ENCODE measurements at places on chromosomes 2 and 18. TPM values are rescaled to one million over a fixed set of nuclear protein-coding genes. Genes with fewer than 3 reads are reported as not detected.
A peak's percentile ranks its signal among the peaks of the same experiment; 100 is the strongest.

Gene YES1
- 73.5 TPM for total RNA-seq

GRCh38 chr2:238282861-238283738 is 5.3 kb downstream of the PER2 start:
- no peak for DNase-seq

- peak; percentile 81 for DNase-seq
These were observed 130.2 kb downstream of the INHBB start for GRCh38 chr2:120476141-120476540.

GRCh38 chr2:113231064-113231463 is 47.7 kb downstream of the PAX8 start:
- DNase-seq = no peak

Gene MROH2A
- total RNA-seq = not detected

DNA sequence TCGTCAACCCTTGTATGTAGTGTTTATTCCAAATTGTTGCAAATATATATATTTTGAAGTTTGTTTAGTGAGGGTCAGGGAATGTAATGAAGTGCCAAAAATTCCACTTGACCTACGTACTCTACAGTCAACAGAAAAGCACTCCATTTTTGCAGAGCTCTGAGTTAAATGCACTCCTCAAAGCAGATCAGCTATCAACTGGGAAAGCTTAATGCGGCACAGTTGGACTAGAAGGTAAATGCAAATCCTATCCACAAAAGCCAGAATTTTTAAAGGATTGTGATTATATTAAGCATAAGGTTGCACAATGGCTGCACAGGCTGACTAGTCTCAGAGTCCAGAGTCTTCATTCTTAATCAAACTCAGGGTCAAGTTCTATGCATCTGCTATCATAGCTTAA is 577.1 kb downstream of the ARHGAP15 start:
- DNase-seq = no peak

Gene HOXD8
- 1.9 TPM for total RNA-seq

DNA sequence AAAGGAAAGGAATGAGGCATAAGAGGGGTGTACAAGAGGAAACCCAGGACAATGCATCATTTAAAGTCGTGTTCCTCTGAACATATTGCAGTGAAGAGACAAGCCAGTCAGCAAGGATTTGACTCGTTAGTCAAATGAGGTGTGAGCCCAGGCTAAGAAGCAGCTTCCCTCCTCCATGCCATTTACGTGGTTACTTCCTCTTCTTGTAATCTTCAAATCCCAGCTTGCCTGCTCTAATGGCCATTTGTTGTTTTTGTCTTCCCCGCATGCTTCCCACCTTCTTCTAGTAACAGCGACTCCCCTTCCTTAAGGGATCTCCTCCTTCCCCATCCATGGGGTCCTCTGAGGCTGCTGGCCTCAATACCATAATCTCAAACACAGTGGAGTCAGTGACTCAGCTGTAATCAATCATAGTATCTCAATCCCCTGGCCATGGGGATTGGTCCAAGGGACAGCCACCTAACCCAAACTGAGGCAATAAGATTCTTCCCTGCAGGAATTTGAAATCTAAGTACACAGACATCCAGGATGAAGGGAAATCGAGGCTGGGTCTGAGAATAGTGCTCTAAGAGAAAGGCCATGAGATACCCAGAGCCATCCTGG is 37.6 kb downstream of the SLC14A1 start:
- no peak for DNase-seq

Gene SPR
- 69.4 TPM for total RNA-seq

- no peak for DNase-seq
These were observed 58.3 kb downstream of the NFATC1 start for GRCh38 chr18:79453816-79454735.

Gene GNAL
- 0.23 TPM for total RNA-seq

DNA sequence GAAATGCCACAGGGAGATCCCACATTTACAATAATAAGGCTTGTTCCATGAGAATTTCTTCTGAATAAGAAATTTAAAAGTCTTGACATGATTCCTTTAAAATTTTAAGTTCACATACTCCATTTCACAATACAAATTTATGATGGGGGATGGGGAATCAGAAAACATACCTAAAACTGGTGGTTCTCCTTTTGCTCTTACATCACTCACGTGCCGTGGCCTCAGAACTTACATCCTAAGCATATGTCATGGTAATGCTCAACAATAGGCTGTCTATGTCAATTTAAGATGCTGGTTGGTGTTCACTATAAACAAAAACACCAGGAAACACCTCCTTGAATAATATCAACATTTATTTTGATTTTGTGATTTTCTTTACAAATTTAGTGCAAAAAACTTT is 12.8 kb downstream of the UPP2 start:
- DNase-seq = no peak

Gene TMEM247
- not detected for total RNA-seq

Gene APOB
- total RNA-seq = not detected

Gene ATP6V1C2
- total RNA-seq = 0.40 TPM

DNA sequence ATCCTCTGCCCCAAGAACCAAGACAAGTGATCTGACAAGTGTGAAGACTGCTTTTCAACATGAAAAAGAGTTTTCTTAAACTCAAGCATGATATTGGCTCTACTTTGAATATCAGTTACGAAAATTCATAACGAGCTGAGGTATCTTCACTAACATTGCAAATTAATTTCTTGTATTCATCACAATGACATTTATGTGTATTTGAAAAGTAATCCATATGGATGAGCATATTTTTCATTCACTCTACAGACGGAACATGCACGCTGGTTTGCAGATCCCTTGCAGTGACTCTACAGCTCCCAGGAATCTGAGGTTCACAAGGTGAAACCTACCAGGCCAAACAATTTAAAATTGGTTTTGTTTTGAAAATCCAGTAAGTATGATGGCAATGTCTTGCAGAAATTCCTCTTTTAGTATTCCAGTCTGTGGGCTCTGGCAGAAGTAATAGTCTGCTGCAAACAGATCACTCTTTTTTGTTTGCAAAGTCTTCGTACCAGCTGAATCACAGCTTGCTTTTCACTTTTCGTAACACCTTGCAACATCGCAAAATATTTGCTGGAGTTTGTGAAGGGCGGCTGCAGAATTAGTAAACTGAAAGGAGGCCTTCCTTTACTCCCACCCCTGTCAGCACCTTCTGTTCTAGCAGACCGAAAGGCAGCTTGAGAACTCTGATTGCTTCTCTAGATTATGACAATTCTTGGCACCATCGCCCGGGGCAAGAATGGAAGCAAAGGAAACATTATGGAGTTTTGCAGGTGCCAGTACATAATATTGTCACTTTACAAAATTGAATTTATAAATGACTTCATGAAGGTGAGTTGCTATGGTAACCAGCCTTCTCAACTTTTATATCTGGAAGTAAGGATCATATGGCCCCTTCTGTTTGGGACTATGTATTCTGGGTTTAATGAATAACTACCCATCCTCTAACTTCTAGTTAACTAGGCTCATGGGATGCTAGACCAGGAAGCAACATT is 168.7 kb downstream of the TMEM247 start:
- DNase-seq = peak; percentile 85

Gene MC5R
- not detected for total RNA-seq

DNA sequence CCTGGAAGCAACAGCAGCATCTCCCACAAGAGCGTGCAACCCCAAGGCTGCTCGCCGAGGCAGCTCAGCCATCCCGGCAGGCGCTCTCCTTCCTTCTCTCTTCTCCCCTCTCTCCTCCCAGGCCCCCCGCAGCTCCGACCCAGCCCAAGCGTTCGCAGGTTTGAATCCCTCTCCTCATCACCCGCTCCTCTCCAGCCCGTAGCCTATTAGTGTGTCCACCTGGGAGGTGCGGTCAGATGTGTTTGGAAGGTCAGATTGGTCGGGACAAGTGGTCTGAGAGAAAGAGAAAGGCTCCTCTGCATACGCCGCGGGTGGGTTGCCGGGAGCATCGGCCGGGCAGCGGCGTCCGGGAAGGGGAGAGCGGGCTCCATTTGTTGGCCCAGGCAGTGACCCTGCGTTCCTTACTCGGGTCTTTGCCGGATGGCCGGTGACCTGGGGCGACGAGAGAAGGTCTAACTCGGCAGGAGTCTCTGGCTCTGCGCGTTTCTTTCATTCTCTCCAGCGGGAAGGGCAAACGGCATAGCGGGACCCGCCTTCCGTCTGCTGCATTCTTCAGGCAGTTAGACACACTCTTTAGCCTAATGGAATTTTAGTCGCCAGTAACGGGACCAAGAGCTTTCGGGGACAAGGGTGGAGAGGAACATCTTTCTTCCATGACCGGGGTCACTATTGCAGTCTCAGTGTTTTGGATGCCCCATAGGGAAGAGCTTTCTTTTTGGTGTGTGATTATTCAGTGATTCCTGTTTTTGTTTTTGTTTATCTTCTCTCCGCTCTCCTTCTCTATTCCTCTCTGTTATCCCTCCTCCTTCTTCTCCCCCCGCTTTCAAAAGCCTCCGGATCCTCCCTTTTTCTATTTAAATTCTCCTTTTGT is 1.1 kb upstream of the TMEFF2 start:
- DNase-seq = peak; percentile 19

- no peak for DNase-seq
These were observed 132.8 kb upstream of the CTDP1 start for GRCh38 chr18:79546781-79547272.

GRCh38 chr18:69480460-69480859 is 79.8 kb downstream of the DOK6 start:
- no peak for DNase-seq

DNA sequence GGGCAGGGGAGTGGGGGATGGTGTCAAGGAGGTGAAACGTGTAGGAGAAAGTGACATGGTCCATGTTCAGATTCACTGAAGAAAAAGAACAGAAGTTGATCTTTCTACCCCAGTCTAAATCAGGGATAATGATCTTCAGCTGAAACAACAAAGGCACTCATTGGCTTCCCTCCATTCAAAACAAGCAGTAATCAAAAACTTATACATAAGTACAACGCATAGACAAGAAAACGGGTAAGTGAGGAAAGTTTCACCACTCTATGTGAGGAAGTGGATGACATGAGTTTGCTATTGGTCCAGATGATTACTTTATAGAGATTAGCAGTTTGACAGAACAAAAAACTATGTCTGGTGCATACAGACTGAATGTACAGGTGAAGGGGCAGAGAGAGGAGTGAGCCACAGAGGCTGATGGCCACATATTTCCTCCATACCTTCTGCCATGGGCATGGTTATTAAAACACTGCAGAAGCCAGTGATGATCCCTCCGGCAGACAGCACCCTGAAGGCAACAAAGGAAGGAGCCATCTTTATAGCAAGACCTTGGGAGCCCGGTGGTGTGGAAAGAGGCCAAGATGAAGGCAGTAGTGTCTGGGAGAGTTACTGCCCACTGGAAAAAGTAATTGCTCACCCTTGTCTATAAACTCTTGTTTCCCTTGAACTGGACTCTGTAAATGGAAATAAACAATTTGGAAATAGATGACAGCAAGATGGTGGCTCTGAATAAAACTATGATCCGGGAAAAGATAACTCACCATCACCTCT is 57.7 kb downstream of the SLC25A12 start:
- no peak for DNase-seq

Gene ANKRD30B
- total RNA-seq = 0.51 TPM

Gene TRABD2A
- total RNA-seq = 2.0 TPM

Gene CD207
- total RNA-seq = not detected

DNA sequence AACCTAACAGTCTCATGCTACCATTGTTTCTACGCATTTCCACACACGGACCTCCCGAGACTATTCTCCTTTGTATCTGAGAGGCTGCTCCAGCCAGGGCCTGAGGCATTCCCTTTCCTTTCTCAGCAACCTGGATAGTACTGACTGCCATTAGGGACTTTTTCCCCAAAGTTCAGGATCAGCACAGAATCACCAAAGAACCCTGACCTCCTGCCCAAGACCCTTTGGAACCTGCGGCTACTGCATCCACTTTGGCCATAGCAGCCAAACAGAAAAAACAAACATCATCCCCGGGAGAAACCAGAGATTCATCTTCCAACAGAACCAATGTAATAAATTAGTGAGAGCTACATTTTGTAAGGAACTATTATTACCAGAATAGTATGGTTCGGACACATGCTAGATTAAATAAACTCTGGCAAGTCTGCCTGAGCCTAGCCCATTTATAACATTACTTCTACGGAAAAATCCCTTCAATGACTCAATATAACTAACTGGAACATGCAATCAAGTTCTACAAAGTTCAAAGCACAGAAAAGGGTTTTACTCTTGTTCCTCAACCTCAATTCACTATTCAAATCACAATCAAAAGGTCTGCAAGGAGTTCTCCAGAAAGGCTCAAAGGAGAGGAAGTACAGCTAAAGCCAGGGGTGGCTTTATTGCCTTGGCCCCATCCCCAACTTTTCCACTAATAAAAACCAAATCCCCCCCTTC is 51.8 kb downstream of the LPIN2 start:
- DNase-seq = no peak

DNA sequence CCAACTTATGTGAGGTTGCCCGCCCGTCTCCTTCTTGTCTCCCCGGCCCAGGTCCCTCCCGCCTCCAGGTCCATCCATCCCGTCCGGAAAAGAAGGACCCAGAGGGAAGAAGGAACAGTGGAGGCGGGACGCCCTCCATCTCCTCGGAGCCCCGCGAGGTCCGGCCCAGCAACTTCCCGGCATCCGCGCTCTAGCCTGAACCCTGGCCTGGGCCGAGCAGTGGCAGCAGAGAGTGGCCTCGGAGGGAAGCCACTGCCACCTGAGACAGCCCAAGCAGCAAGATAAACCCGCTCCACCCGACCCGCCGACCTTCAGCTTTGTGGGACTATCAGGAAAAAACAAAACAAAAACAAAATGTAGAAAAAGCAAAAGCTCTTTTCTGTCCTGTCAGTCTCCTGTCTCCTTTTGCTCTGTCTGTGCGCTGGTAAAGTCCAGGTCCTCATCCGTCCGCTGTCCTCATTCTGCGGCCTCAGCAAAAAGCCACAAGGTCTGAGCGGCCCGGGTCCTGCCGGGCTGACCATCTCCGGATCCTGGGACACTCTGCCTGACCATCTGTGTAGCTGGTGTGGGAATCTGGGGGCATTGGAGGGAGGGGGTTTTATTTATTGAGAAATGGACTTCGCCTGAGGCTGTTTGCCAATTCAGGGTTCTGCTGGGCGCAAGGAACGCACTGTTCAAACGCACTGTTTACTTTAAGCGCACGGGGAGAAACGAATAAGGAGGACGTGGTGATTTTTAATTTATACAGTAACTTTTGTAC is 3.1 kb downstream of the DLX1 start:
- no peak for DNase-seq

DNA sequence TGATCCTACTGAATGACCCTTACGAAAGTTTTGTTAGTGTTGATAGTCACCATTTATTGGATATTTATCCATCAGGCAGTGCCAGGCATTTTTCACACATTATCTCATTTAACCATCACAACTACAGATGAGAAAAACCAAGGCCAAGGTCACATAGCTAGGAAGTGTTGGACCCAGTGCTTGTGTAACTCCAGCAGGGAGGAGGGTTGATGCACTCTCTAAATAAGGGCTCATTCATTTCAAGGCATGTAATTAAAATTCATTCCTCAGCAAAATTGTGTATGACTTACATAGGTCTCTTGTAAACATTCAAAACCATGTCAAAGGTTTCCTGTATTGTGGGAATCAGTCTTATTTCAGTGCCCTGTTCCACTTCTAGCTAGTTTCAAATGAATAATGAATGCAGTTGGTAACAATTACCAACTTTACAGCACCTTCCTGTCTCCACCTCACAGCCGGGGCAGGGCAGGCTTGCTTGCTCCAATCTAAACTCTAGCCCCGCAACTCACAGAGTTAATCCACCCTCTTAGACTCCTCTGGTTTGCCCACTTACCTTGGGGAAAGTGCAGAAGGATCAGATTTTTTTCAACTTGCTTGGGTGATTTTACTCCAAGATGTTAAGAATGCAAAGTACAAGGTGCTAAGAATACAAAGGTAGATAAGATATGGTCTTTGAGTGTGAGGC is 5.8 kb upstream of the MAPRE3 start:
- no peak for DNase-seq

Gene KRTCAP3
- total RNA-seq = not detected

All from PC-3 (cell line).